Stimulated activated CD4-positive, alpha-beta T cell treated with anti-CD3 and anti-CD28 coated beads, Interleukin-4, amount 100 ng/mL, for 48 hours (primary cell): ENCODE measurements at places on chromosomes 7 and 10.

- no peak for DNase-seq
These were observed 621.0 kb downstream of the PARD3 start for GRCh38 chr10:34193931-34194626.

DNA sequence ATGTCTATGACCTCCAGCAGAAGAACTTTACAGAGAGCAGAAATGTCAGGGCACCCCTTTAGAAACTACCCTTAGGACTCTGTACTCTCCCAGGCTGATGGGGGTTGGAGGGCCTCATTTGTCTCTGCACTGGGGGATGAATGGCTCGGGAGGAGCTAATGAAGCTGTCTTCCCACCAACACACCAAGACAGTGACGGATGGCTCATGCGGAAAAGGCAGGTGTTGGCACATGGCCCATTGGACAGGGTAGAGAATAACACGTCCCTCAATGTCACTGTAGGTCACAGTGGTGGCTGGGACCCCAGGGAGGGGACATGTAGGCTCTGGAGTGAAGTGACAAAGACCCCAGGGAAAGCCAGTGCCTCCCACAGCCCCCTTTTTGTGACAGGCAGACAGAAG is 64.0 kb upstream of the PCBD1 start:
- no peak for DNase-seq

GRCh38 chr10:100866010-100866409 is 46.8 kb upstream of the SLF2 start:
- DNase-seq = no peak

DNA sequence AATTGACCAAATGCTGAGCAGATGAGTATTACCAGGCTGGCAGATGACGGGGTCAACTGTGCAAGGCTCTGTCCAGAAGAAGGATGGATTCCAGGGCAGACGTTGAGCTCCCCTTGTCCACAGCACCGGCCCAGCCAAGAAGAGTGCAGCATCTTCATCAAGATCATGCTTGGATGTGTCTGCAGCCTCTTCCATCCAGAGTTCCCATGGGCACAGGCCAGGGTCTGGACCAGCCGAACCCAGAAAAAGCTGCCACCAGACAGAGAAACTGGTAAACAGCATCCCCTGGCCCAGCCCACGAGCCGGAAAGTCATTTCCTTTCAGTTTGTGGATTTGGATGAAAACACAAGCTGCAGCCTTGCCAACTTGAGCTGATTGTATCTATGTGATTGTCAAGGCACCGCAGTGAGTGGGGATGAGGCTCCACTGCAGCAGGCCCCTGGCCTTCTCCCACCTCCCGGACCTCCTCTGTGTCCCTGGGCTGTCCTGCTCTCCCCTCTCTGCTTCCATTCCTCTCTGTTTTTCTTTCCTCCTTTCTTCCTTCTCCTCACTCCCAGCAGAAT is 321.8 kb downstream of the TCERG1L start:
- no peak for DNase-seq

- no peak for DNase-seq
These were observed 18.4 kb downstream of the TSPAN14 start for GRCh38 chr10:80472234-80473095.

DNA sequence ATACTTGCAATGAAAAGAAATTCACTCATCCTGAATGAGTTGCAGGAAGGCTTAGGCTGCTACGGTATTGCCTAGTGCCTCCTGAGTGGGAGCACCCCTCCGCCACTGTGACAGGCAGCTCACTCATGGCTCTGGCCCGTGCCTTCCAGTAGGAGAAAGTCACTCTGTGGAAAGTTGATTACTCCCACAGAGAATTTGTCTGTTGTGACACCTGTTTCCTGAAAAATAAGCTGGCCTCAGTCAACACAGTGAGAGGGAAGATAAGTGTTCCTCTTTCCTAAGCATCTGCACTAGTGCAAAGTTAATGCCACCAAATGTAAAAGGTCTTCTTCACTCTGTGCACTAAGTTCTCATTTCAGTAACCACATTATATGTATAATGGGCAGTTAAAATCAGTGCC is 158.8 kb upstream of the INHBA start:
- DNase-seq = no peak

GRCh38 chr7:103887853-103888602 is 101.4 kb downstream of the RELN start:
- DNase-seq = no peak

- DNase-seq = no peak
These were observed 114.8 kb downstream of the TEX36 start for GRCh38 chr10:125568156-125568555.

- no peak for DNase-seq
These were observed 4.6 kb downstream of the FASTK start for GRCh38 chr7:151075978-151076426.

DNA sequence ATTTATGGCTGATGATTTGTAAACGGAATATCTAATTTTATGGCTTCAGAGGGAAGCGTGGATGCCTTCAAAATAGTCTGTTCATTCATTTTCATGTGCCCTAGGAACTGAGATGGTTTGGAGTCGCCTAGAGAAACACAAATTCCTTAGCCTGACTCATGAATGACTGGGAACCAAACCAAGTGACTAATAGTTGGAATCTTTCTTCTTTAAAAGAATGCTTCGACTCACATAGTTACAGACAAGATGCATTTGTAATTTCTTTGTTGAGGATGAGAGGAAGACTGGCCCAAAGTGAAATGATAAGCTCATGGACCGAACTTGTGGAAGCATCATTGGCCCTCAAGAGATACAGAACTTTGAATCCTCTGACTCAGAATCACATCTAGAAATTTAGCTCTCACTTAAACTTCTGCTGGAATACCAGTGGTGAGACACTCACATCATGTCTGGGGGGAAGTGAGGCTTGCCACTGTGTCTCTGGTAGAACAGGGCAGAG is 1107.2 kb downstream of the NRG3 start:
- DNase-seq = no peak

GRCh38 chr10:36721871-36722270 is 403.5 kb upstream of the ANKRD30A start:
- DNase-seq = no peak

DNA sequence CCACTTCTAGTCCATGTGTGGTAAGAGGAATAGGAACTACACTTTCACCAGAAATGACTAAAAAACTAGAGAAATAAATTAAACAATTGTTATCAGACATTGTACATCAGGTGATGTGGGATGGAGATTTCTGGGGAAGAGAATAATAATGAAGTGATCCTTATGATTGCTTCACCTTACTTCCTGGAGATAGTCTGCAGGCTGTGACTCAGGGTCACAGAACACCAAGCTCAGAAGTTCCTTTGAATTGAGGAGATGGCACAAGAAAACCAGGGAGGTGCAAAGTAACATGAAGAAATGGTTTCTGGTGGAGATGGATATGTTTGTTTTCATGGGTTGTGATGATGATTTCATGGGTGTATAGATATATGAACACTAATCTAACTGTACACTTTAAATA is 44.5 kb downstream of the ZWINT start:
- no peak for DNase-seq

- DNase-seq = no peak
These were observed 137.5 kb downstream of the IMMP2L start for GRCh38 chr7:111424768-111425167.

DNA sequence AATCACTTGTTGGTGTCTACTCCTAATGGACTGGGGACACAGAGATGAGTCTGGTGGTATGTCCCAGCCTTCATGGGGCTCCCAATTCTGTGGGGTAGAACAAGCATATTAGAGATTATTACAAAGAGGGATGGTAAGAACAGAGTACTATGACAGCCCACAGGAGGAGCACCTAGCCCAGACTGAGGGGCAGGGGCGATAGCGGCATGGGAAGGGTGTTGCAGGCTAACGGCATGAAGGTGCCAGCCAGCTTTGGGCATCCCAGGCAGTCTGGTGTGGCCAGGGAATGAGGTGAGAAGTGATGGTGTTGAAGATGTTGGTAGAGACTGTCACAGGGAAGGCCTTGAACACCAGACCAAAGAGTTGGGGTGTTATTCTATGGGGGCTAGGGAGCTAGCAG is 280.0 kb downstream of the RPS24 start:
- no peak for DNase-seq

- peak; percentile 50 for DNase-seq
These were observed 257.2 kb downstream of the KIAA1217 start for GRCh38 chr10:24465891-24466818.

DNA sequence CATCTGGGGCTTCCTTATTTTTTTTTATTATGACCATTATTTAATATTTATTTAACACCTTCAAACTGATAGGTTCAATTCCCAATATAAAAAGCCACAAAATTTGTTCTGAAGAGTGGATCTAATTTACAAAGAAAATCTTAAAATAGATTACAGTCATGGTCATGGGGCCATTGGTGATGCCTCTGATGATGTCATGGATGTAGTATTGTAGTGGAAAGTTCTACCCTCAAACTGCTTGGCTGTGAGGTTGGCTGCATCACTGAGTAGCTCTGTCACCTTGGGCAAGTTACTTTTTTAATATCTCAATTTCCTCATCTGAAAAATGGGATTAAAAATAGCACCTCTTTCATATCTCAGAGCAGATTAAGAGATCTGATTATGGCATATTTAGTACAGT is 128.5 kb downstream of the DKK1 start:
- no peak for DNase-seq

DNA sequence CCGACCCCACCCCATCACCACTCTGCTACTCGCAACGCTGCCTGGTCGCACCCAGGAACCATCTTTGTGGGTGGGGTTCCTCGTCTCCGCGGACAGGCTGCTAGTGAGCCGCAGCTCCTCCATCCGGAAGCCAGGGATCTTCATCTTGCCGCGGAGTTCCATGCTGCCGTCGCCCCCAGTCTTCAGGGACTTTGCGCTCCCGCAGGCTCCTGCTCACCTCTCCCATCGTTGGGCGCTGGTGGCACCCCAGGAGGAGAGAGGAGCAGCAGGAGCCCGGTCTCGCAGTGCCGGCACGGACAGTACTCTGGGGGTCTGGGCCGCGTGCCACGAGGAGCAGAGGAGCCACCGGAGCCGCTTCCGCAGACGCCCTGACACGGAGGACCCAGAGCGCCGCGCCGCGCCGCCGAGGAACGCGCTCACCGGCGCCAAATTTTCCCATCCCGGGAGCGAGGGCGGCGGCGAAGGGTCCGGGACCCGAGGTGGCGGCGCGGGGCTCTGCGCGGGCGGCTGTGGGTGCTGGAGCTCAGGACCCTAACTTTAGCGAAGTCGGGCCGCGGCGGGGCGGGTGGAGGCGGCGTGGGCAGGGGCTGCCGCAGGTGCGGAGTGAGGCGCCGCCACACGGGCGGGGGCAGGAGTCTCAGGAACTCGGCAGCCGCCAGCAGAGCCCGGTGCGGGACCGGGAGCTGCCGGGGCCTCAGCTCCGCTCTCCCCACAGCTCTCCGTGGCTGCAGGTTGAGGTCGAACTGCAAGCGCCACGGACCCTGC is 750.1 kb upstream of the SORCS1 start:
- no peak for DNase-seq

DNA sequence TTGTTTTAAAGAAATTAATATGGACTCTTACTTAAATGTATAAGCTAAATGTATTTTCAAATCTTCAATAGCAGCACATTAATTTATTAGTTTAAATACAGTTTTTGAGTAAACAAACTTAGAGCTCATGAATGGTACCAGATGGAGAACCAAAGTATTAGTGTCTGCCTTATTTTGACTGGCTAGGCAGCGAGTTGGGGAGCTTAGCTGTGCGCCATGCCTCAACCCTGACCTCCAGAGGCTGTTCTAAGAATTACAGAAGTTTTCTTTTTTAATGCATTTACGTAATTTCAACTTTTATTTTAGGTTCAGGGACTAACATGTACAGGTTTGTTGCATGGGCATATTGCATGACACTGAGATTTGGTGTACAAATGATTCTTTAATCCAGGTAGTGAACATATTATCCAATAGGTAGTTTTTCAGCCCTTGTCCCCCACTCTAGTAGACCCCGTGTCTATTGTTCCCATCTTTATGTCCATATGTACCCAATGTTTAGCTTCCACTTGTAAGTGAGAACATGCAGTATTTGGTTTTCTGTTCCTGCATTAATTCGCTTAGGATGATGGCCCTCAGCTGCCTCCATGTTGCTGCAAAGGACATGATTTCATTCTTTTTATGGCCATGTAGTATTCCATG is 166.8 kb downstream of the IQUB start:
- DNase-seq = no peak

GRCh38 chr10:48399056-48399541 is 92.6 kb downstream of the MAPK8 start:
- DNase-seq = no peak

DNA sequence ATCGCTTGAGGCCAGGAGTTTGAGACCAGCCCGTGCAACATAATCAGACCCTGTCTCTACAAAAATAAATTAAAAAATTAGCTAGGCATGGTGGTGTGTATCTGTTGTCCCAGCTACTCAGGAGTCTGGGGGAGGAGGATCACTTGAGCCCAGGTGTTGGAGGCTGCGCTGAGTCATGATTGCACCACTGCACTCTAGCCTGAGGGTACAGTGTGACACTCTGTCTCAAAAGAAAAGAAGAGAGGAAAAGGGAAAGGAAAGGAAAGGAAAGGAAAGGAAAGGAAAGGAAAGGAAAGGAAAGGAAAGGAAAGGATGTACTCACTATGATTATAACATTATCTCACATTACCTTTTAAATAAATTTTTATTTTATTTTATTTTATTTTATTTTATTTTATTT is 56.5 kb upstream of the MPP7 start:
- no peak for DNase-seq

DNA sequence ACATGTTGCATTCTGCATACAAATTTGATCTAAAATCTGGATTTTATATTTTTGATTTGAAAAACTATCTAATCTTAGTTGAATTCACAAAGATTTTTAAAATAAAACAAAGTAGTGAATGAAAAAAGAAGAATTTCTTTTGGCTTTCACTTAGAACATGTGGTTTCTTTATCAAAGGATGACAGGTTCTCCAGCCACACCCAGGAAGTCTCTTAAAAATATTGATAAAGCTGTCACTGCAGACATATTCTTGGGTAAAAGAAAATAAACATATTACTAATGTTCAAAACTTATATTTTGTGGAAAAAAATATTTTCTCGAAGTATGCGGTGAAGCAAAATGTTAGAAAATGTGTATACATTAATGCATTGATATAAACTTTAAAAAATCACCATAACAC is 44.3 kb downstream of the ARL4A start:
- DNase-seq = no peak

GRCh38 chr10:118523775-118524174 is 71.7 kb downstream of the PRLHR start:
- no peak for DNase-seq

DNA sequence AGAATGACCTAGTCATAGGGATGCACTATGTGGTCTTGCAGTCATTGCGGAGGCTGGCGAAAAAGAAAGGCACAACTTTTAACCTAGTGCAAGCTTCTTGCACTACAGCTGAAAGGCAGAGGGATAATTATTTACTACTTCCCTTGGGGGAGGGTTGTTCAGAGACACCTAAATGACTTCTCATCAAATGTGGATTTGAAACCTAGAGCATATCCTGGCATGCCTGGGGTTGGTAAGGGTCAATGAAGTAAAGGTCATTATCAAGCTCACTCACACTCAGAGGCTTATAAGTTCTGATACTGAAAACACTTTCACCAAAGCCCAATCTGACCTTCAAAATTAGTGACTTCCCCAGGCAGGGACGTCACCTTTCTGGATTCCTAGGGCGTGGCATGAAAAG is 108.9 kb upstream of the AMPH start:
- no peak for DNase-seq
